ENCODE measurements at places on chromosomes 2 and 18.

DNA sequence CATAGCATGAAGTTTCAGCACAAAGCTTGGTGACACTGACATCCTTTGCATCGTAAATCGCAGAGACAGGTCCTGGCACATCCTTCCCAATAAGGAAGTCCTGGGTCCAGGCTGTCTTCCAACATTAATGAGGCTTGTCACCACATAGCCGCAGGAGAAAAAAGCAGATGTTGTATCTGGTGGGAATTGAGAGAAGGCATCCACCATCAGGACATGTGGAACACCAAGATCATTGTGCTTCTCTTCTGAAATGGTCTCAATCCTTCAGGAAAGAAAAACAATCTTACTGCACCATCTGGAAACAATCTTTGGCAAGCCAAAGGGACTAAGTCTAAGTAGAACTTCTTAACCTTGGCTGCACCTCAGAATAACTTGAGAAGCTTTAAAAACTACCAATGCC lies 119.0 kb upstream of the ARHGAP28 start:
- DNase-seq: no peak

DNA sequence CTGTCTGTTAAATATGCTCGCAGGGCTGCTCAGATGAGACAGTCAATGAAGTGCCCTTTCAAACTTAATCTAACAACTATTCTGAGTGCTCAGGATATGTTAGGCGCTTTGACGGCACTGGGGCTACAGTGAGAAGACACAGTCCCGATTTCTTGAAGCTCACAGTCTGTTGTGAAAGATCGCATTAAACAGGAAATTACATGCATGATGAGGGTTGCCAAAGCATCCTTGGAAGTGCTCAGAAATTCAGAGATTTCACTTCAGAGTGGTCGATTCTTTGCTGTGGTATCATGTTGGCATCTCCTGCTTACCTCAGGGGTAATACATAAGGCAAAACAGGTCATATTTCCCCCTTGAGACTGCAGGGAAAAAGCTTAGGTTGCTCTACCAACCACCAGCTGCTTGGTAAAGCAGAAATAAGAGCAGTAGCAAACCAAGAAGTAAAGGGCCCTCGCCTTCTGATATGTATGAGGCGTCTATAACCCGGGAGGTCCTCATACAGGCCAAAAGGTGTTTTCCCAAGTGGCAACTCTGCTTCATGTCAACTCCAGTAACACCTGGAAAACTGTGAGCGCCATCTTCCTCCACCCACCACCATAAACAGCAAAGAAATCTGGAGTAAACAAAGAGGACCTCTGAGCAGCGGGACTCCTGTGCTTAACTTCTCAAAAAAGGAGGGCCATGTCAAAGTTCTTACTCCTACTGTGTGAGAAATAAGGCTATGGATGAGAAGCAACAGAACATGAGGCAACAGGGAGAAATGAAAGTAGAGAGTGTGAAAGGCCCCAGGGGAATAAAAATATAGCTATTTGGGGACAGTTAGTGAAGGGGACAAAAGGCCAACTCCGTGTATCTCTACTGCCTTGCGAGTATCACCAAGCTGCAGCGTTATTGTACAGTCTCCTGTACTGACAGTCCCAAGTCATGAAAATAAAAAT lies 79.3 kb downstream of the CLHC1 start:
- no peak for DNase-seq

DNA sequence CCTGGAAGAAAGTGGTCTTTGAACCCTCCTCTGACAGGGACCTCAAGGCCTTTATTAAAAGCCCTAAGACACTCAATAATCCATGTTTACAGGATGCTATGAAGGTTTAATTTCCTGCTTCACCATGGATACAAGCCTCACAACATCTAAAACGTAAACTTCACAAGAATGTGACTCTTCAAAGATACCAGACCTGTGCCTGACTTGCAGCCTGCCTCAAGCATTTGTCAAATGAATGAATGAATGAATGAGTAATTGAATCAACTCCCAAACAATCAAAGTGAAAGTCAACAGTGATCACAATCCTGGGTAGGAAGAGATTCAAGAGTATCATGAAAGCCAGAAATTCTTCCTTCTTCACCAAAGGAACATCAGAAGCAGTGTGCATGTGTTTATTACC lies 30.4 kb downstream of the KLF7 start:
- DNase-seq: no peak

GRCh38 chr2:241769819-241770184 lies 6.8 kb upstream of the GAL3ST2 start:
- DNase-seq: no peak

GRCh38 chr18:919078-919477 lies 14.4 kb downstream of the ADCYAP1 start:
- DNase-seq: no peak

DNA sequence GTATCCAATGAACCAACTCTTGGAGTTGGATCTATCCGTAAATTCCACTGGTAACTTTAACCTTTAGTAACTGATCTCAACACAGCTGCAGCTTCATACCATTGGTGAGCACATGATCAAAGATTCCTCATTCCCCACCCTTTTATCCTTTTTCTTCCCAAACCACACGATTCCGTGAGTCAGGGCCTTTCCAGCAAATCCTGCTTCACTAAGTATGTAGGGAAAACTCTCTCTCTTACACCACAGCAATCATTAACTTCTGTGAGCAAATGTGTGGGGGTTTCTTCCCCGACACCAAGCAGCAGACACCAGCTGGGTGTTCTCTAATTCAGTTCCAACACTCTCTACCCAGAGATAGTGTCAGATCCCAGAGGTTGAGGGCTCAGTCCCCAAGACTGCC lies 23.5 kb downstream of the ELP2 start:
- DNase-seq: no peak

DNA sequence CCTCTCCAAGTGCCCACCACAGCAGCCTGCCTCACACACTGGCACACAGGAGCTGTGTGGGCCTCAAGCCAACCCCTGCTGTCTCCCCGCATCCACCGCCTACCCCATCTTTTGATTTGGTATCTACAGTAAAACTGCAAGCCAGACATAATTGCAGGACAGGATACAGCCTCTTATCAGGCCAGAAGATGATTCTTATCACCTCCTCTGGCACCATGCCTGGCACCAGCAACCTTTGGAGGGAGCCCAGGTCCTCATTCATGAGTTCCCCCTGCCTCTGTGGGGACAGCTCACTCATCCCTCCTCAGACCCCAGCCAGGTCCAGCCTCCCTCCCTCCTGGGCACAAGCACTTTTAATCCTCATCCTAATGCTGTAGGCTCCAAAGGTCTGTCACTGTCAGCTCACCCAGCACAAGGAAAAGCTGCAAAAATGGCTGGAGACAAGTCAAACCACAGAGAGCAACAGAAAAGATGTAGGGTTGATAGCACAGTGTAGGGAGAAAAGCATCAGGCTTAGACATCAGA lies 9.7 kb downstream of the RAB11FIP5 start:
- no peak for DNase-seq

DNA sequence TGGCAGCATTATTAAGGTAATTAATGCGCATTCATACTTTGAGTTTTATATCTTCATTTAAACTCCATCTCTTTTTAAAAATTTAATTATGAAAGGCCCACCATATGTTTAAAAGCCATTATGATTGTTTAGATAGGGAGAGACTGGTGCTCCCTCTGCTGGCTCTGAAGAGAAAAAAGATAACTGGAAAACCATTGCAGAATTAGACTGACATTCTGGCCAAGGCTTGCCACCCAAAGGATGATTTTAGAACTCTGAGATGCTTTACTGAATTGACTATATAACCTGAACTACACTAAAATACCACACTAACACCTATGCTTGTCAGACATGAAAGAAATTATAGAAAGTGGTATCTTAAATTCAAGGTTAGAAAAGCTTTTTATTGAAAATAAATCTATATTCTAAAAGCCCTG lies 127.6 kb upstream of the SPOPL start:
- DNase-seq: no peak

DNA sequence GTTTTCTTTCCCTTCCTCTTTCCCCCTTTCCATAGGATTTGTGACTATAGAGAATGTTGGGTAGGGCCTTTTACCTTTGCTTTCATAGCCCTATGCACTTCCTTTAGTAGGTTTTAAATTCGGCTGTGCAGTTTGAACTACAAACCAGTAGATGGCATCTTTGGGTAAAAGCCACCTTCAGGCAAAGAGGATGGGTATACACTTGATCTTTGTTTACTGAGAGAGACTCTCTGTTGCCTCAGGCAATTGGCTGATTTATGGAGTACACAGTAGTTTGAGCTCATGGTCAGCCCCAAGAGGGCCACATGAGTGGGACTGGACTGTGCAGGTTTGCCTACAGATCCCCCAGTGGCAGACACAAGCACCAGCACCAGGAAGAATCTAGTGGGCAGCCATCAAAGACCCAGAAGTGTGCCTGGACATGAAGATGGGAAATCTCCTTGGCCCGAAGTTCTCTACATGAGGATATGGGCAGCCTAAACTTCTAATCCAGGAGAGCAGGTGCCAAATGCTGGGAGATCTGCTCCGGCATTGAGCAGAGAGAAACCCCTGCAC lies 1304.3 kb upstream of the DDX18 start:
- no peak for DNase-seq

DNA sequence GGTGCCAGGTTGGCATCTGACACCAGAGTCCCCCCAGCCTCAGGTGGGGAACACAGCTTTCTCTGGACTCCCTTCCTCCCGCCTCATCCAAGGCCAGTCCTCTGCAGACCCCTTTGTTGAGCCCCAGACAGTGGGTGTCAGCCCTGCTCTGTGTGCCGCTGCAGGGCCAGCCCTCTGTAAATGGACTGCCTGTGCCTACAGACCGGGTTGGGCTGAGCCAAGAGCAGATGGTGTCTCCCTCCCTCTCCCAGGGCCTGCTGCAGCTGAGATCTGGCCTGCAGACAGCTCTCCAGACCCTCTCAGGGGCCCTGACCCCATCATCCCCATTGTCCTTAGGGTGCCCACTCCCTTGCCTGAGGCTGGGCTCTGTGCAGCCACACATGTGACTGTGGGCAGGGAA lies 160.8 kb downstream of the KLHL29 start:
- no peak for DNase-seq
